ENCODE measurements at places on chromosomes 4 and X.

DNA sequence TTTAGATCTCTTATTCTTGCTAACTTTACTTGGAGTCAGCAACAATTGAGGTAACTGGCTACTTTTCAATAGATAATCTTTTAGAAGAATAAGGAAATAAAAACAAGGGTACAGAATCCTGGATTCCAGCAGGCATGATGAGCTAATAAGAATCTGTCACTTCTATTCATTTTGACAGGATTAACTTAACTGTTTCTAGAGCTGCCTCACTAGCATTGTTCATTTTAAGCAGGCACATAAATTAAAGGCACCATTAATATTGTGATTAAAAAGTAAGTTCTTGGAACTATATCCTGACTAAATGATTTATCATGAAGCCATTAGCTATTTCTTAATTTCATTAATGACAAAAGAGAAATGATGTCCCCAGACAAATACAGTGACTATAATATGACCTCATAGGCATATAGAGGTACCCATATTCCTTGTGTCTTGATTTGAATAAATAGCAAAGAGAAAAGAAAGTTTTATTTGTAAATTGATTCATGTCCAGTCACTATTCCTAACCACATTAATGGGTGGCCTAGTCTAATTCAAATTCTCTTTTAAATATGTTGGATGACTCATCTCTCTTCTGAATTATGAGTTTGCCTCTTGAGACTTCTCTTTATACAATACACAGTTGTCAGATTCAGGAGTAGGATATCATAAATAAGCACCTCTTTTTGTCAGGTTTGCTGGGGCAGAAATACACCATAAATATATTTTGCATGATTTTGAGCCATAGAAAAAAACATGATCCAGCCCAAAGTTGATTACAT lies 343.0 kb downstream of the SLITRK2 start:
- DNase-seq, result no peak

GRCh38 chr4:93199492-93199891 lies 629.1 kb upstream of the ATOH1 start:
- DNase-seq, result no peak

- DNase-seq, result no peak
Observed at GRCh38 chrX:70553516-70553915, 108.9 kb downstream of the DLG3 start.

- no peak for DNase-seq
Observed at GRCh38 chrX:81414630-81415029, 212.7 kb downstream of the SH3BGRL start.

GRCh38 chr4:102734591-102735385 lies 26.0 kb downstream of the MANBA start:
- DNase-seq, result no peak

DNA sequence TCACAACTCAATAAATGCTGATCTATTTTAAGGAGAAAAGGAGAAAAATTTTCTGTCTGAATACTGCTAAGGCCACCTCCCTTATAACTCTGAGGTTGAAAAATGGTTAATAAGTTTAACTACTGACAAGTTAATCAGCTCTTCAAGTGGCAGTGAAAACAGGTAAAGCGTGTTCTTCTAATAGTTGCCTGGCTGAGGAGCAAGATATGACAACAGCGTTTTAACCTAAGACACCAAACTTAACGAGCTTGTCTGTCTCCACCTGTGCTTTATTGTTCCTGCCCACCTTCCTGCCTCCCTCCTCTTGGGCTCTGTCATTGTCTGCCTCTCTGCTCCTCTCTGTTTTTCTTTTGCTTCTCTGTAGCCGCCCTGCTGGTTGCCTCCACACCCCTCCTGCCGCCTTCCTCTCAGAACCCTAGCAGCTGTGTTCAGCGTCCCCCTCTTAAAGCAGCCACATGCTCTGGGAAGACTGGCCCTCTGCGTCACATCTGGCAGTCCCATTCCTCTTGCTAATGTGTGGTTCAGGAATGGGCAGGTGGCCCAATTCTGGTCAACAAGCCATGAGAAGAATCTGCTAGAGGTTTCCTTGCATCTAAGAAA lies 4.3 kb upstream of the TSPAN5 start:
- no peak for DNase-seq

GRCh38 chrX:141405486-141405852 lies 163.2 kb upstream of the SPANXC start:
- no peak for DNase-seq

DNA sequence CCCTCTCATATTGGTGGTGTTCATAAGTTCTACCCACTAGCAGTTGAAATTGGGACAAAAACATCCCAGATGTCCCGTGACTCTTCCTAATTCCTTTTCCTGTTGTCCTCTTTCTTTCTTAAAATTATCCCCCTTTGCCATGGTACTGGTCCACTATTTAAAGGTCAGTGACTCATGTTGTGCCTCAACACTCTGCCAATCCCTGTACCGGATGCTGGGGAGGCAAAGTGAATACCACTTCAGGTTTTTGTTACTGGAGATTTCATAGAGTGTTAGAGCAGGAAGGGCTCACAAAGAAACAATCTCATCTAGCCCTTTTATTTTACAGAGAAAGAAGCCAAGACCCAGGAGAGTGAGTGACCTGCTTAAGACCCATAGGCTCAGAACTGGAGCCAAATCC lies 24.6 kb downstream of the SEPTIN11 start:
- DNase-seq, result no peak

DNA sequence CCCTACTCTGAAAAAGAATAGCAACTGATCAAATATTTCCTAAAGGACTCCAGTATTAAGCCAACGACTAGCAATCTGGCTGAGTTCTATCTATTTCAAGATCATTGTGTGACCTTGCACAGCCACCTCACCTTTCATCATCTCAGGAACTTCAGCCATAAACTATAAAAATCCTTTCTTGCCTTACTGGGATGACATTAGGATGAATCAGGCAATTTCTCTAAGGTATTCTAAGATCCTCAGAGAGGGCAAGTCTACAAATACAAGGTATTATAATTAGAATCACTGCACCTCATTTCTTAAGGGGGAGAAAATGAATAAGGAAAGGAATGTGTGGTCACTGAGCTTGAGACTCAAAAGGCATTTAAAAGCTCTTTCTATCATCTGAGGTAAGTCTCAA lies 152.6 kb downstream of the GRIA3 start:
- DNase-seq, result no peak

DNA sequence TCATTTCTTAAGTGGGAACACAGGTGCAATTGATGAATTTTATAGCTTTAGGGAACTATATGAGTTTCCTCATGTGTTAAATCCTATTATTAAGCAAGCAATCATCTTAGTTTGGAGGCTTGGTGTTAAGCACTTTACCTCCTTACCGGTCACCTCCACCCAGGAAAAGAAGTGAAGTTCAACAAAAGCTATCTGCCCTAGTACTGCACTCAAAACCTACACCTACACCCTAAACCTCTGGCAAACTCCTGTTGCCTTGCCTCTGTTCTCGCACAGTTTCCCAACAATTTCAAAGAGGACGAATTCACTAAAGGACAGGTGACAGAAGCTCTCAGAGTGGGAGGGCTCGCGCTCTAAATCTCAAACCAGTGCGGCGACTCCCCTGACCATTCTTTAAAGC lies 85.7 kb upstream of the TENT5D start:
- DNase-seq, result no peak

DNA sequence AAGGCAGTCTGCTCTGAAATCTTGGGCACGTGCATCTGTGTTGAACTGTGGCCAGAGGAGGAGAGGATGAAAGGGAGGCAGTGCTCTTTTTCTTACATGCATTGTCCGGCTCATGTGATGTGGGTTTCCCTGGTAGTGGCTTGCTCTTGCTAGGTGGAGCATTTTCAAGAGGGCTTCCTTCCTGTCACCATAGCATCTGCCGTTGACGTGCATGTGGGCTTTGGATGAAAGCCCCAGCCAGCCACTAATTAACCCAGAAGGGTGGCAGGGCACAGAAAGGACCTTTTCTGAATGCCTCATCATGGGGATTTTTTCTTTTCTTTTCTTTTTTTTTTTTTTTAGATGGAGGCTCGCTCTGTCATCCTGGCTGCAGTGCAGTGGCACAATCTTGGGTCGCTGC lies 121.3 kb downstream of the GPR143 start:
- DNase-seq, result no peak

- DNase-seq, result no peak
Observed at GRCh38 chr4:99202536-99202935, 16.5 kb downstream of the ADH6 start.

GRCh38 chr4:177177541-177178081 lies 132.1 kb upstream of the NEIL3 start:
- no peak for DNase-seq

GRCh38 chr4:56908206-56909085 lies 746 bp downstream of the REST start:
- DNase-seq, result peak; percentile 83

GRCh38 chr4:9600246-9600645 lies 156.0 kb downstream of the DEFB131A start:
- no peak for DNase-seq

GRCh38 chrX:25020391-25020904 lies 4.7 kb upstream of the ARX start:
- no peak for DNase-seq
